CD8-positive, alpha-beta memory T cell (primary cell): ENCODE measurements at places on chromosomes 3 and 15.

- peaks cover 25% of the 10 kb centered on the region for H3K4me1 ChIP-seq
- no peak overlapping the region for H3K4me3 ChIP-seq
- DNase-seq = no peak
- no peak overlapping the region for H3K27ac ChIP-seq
Measured at GRCh38 chr15:85312929-85313331, 67.5 kb upstream of the AKAP13 start.

DNA sequence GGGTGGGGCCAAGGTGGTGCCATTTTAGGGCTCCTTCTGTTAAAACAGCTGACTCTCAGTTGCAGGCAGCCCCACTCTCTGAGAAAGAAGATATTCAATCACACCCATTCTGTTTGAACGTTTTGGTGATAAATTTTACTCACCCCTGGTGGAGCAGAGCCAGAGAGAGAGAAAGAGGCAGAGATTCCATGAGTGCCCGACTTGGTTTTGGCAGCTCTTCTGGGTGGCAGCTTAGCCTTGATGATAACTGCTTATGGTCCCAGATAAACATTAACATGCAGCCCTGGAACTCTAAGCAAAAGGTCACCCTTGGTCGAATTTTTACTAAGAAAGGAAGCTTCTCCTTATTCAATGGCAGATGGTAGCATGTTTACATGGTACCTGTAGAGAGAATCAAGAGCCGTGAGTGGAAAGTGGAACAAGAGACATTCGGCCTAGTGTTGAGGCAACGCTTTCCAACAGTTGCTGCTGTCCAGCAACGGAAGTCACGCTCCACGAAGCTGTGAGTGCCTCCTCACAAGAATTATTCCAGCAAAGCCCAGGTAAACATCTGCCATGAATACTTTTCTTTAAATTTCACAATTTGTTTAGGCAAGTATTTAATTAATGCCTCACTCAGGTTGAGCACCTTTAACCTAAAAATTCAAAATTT is 530.6 kb upstream of the ROBO2 start:
- no peaks in the 10 kb centered on the region for H3K4me1 ChIP-seq
- H3K4me3 ChIP-seq = no peak overlapping the region
- no peak overlapping the region for H3K27ac ChIP-seq
- no peaks in the 10 kb centered on the region for H3K27me3 ChIP-seq
- H3K36me3 ChIP-seq = no peaks in the 10 kb centered on the region

DNA sequence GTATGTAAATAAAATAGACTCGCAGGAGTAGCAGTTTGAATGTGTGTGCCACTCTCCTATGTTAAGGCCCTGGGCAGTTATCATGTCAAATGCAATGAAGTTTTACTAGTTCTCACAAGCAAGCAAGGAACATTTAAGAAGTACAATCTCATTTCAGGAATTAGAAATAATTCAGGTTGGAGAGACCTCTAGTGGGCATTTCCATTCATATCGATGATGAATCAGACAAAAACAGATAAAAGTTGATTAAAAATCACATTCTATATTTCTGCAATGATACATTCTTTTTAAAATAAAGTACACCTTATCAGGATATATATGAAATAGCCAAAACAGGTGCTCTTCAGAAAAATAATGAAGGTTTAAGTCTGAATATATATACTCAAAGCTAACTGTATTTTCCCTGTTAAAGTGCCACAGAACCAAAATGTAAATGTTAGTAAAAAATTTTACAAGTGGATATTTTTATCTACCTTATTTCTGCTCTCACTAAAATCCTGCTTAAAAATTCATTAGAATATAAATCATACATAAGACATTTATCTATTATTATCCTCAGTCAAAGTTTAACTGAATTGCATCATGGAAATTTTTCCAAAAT is 492.4 kb upstream of the FRG2C start:
- no peak for DNase-seq
- no peaks in the 10 kb centered on the region for H3K4me1 ChIP-seq
- H3K27ac ChIP-seq = no peak overlapping the region

- H3K27ac ChIP-seq = no peak overlapping the region
- H3K4me3 ChIP-seq = no peak overlapping the region
- H3K4me1 ChIP-seq = no peaks in the 10 kb centered on the region
- DNase-seq = no peak
Measured at GRCh38 chr3:169430707-169431404, 232.7 kb downstream of the MECOM start.

DNA sequence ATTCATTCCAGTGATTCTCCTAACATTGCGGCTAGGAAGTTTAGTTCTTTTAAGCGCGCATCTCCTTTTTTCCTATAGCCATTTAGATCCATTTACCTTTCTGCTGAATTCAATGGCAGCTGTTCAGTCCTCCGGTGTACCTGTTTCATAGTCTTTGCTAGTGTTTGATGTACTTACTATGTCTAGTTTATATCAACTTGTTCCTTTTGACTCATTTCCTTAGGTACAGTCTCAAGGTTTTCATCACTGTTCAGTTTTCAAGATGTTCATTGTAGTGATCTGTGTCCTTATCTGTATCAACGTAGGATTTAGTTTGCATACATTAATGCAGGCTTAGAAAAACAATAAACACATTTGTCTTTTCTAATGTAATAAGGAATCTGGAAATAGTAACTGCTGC is 59.0 kb upstream of the MBNL1 start:
- no peaks in the 10 kb centered on the region for H3K27me3 ChIP-seq
- peaks cover 67% of the 10 kb centered on the region for H3K4me1 ChIP-seq
- DNase-seq = no peak
- H3K36me3 ChIP-seq = no peaks in the 10 kb centered on the region
- H3K4me3 ChIP-seq = no peak overlapping the region
- no peak overlapping the region for H3K27ac ChIP-seq

DNA sequence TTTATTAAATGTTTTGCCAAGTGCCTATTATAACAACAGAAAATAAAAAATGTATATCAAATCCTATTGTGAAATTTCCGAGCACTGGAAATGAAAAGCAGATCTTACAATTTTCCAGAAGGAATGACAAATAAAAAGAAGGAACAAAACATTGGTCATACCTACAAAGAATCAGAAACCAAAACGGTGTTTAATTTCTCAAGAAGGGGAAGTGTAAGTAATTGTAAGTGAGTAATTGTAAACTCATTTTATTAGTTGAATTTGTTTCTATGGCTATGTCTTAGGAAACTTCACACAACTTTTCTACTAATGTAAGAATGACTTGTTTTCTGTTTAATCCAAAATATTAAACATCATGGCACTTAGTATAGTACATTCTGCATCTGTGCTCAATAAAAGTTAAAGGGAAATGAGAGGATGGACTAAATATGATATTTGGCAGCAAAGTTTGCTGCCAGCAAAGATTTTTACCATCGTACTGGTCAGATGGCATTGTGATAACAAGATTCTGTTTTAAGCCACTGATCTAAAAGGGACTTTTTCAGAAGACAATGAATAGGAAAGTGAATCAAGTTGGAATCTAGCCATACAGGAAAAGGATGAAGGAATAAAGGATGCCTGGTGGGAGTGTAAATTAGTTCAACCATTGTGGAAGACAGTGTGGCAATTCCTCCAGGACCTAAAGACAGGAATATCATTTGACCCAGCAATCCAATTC is 232.4 kb downstream of the NFKBIZ start:
- no peak overlapping the region for H3K27ac ChIP-seq
- no peak for DNase-seq
- H3K4me3 ChIP-seq = no peak overlapping the region

GRCh38 chr3:123993818-123994217 is 1.9 kb upstream of the ROPN1 start:
- no peak overlapping the region for H3K27ac ChIP-seq
- H3K4me3 ChIP-seq = no peak overlapping the region
- no peaks in the 10 kb centered on the region for H3K27me3 ChIP-seq

- no peaks in the 10 kb centered on the region for H3K27me3 ChIP-seq
- H3K27ac ChIP-seq = no peak overlapping the region
- no peak for DNase-seq
- peaks cover 3% of the 10 kb centered on the region for H3K4me1 ChIP-seq
- H3K36me3 ChIP-seq = no peaks in the 10 kb centered on the region
- no peak overlapping the region for H3K4me3 ChIP-seq
Measured at GRCh38 chr3:189304465-189305351, 132.9 kb downstream of the TPRG1 start.

DNA sequence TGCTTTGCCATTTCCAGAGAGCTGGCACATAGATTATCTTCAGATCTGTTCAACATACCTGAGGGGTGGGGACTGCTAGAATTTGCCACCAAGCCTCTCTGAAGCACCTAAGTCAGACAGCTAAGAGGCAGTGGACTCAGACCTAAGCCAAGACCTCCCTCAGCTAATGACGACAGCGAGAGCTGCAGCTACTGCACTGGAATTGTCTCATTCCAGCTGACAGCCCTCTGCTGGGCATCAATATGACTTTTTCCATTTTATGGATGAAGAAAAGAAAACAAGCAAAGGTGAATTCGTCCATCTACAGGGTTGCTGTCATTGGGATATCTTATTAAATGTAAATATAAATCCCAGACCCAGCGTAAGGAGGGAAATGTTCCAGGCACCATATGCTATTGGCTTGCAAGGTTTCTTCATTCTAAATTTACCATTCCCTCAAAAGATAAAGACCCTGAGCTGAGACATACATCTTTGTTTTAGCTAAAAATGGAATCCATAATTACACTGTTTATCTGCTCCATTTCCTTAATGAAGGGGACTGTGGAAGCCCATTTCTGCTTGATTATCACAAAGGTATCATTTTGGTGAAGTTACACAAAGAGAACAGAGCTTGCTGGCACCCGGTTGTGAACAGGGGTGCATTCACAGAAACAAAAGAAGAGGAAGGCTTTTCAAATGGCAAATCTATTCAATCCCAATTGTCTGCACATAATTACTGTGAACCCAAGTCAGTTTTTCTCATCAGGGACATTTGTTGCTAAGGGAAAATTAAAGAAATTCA is 85.5 kb upstream of the LRTM1 start:
- H3K27me3 ChIP-seq = no peaks in the 10 kb centered on the region
- no peaks in the 10 kb centered on the region for H3K36me3 ChIP-seq
- H3K4me3 ChIP-seq = no peak overlapping the region
- no peaks in the 10 kb centered on the region for H3K4me1 ChIP-seq

DNA sequence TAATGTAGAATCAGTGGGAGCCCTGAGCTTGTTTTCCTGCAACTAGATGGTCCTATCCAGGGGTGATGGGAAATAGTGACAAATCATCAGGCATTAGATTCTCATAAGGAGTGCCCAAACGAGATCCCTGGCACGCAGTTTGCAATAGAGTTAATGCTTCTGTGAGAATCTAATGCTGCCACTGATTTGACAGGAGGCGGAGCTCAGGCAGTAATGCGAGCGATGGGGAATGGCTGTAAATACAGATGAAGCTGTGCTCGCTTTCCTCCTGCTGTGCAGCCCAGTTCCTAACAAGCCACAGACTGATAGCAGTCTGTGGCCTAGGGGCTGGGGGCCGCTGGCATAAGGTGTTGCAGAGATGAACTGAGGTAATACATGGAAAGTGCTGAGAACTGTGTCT is 28.3 kb upstream of the TMEM42 start:
- H3K27me3 ChIP-seq = no peaks in the 10 kb centered on the region
- no peak overlapping the region for H3K27ac ChIP-seq

DNA sequence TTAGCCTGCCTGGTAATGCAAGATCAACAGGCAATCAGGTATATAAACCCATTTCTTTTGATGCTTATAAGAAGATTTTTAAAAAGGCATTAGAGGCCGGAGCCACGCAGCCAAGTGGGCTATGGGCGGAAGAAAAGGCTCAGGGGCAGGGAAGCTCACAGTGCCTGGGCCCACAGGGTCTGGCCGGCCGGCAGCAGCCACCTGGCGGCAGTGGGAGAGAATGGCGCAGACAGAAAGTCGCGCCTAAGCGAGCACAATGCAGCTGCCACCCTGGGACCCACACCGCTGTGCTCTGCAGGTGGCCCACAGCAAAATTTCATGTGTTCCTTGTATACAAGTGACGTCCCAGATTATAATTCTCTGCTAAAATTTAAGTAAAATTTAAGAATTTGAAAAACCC is 448.6 kb upstream of the RASGRP1 start:
- no peaks in the 10 kb centered on the region for H3K36me3 ChIP-seq
- no peak overlapping the region for H3K4me3 ChIP-seq
- no peaks in the 10 kb centered on the region for H3K4me1 ChIP-seq
- H3K27me3 ChIP-seq = peaks cover 3% of the 10 kb centered on the region

DNA sequence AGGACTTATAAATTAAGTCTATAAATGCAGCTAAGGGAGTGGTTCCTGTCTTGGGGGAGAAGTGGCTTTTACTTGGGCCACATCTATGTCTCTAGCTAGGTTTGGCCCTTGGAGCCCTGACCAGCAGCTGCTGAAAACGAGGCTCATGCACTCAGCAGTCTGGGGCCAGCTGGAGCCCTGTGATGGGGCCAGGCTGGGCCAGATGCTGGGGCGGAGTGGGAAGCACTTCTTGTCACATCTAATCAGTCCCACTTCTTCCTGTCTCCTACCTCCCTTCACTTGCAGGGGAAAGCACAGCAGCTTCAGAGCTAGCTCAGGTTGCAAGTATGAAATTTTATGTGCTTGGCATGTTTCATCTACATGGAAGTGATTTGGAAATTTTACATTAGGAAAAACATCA is 209.9 kb upstream of the ROPN1 start:
- H3K27me3 ChIP-seq = peaks cover 3% of the 10 kb centered on the region
- H3K36me3 ChIP-seq = no peaks in the 10 kb centered on the region
- H3K27ac ChIP-seq = no peak overlapping the region
- no peaks in the 10 kb centered on the region for H3K4me1 ChIP-seq

- no peak overlapping the region for H3K4me3 ChIP-seq
- no peaks in the 10 kb centered on the region for H3K36me3 ChIP-seq
- no peaks in the 10 kb centered on the region for H3K27me3 ChIP-seq
- no peaks in the 10 kb centered on the region for H3K4me1 ChIP-seq
Measured at GRCh38 chr3:81632659-81633058, 128.8 kb downstream of the GBE1 start.

DNA sequence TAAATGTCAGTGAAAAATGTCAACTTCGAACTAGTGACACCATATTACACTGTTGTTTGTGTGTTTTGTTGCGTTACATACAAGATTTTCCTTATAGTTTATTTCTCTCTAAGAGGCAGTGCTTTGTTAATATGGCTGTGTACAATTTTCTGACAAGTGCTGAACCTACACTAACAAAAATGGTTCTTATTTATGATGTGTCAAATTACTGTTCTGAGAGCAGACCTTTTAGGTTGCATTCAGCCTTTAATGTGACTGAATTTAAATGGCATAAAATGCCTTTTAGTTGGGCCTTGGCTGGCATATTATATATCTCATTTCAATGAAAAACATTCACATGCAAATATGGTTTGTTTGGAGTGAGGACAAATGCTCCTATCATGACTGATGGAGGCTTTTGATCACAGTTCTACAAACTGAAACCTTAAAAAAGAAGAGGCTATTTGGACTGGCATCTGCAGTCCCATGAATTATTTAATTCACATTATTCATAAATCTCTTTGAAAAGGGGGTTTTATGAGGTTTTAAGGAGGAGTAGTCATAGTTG is 750.6 kb downstream of the CADM2 start:
- no peak overlapping the region for H3K27ac ChIP-seq
- DNase-seq = no peak
- H3K4me1 ChIP-seq = no peaks in the 10 kb centered on the region
- no peaks in the 10 kb centered on the region for H3K27me3 ChIP-seq
- no peaks in the 10 kb centered on the region for H3K36me3 ChIP-seq

GRCh38 chr3:60781935-60782334 is 469.3 kb downstream of the FHIT start:
- no peaks in the 10 kb centered on the region for H3K27me3 ChIP-seq
- H3K36me3 ChIP-seq = no peaks in the 10 kb centered on the region
- DNase-seq = no peak
- H3K4me3 ChIP-seq = no peak overlapping the region
- no peak overlapping the region for H3K27ac ChIP-seq
- no peaks in the 10 kb centered on the region for H3K4me1 ChIP-seq
